Stimulated activated naive B cell treated with anti-CD40 and anti-IgM and Interleukin-4, amounts not matched to agents 10 μg/mL and 1 μg/mL and 100 μg/mL, for 72 hours (primary cell): ENCODE measurements at places on chromosomes 16 and 17.

- DNase-seq = no peak
Observed at GRCh38 chr16:87584271-87584670, 18.0 kb upstream of the JPH3 start.

DNA sequence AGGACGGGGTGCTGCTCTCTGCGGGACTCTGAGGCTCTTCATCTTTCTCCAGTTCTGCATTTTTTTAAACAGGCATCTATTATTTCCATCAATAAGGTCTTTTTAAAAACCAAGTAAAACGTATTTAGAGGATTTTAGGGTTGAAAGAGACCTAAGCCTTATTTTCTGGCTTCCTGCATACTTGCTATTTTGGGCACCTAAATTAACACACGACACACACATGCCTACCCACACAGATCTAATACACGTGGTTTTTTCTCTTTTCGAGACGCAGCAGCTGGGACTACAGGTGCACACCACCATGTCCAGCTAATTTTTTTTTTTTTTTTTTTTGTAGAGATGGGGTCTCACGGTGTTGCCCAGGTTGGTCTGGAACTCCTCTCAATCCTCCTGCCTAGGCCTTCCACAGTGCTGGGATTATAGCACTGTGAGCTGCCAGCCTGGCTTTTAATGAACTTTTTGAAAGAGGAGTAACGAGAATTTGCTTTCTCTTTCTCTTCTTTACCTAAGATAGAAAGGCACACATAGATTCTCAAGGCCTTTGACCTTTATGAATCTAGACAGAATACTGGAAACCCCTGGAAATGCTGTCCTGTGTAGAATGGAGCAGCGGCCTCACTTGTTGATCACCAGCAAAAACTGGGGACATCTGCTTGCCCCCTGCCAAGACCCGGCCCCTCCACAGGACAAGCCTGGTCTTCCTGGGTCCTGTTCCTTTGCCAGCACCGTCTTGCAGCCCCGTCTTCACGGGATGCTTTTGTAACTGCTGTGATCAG lies 13.8 kb downstream of the DNAAF8 start:
- DNase-seq = no peak

- no peak for DNase-seq
Observed at GRCh38 chr17:19398301-19399181, 11.6 kb upstream of the MFAP4 start.

- no peak for DNase-seq
Observed at GRCh38 chr16:3474136-3474779, 21.0 kb downstream of the C16orf90 start.

- DNase-seq = no peak
Observed at GRCh38 chr17:2965621-2966595, 97.5 kb downstream of the OR1D5 start.

GRCh38 chr16:79329967-79330366 lies 270.6 kb downstream of the MAF start:
- no peak for DNase-seq

GRCh38 chr17:289409-289808 lies 63.2 kb downstream of the RPH3AL start:
- DNase-seq = no peak

- no peak for DNase-seq
Observed at GRCh38 chr17:76643553-76644148, at the start of gene ST6GALNAC1. Gene ST6GALNAC1 (minus strand): TSS chr17:76643757. CDS start chr17:76643638, 119 bp downstream.

GRCh38 chr17:58789160-58789559 lies 33.5 kb downstream of the PPM1E start:
- DNase-seq = no peak

DNA sequence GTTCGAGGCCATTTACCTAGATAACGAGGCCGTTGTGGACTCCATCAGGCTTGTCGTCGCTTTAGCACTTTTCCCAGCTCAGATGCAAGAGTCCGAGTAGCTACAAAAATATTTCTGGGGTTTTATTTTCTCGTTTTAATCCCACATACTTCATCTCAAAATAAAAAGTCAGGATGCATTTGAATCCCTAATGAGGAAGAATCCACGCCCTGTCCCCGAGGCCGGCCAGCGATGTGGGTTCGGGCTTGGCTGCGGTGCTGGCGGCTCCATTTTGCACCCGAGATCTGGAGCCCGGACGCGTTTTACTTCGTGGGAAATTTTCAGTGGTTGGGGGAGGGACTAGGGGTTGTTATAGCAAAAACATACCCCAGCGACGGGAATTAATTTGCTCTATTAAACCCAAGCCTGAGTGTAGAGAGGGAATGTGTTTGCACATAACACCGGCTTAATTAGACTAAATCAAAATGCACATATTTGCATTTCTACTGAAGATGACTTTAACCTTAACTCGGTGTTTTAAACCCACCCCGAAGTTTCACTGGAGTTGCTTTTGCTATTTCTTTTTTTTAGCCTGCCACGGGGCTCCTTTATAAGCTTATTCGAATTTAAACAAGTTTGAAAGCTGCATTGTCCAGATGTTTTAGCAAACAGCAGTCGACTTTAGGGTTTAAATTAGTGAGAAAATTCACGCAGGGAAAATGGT lies 4.8 kb downstream of the IRX5 start:
- DNase-seq = no peak

GRCh38 chr16:4376893-4377572 lies 5.4 kb downstream of the VASN start:
- no peak for DNase-seq

- DNase-seq = no peak
Observed at GRCh38 chr16:85207357-85207921, 95.2 kb upstream of the CIBAR2 start.

DNA sequence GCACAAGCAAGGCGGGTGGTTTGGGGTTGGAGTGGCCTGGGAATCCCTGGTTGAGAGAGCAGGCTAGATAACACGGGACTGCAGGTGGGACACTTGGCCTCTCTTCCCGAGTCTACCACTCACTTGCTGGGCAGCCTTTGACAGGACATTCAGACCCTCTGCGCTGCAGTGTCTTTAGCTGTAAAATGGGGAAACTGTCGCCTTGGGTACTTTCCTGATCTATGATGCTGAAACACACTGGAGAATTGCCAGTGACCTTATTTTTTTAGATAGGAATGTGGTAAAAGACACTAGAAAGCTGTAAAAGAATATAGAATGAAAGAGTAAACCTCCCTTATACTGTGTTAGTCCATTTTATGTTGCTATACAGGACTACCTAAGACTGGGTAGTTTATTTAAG lies 30.5 kb downstream of the KSR1 start:
- DNase-seq = no peak

- DNase-seq = peak; percentile 65
Observed at GRCh38 chr16:23678430-23679273, at the start of gene PLK1. Gene PLK1 (plus strand): TSS chr16:23678889. CDS start chr16:23678933, 44 bp downstream.

- no peak for DNase-seq
Observed at GRCh38 chr16:31332544-31332943, 22.4 kb upstream of the ITGAX start.

- DNase-seq = no peak
Observed at GRCh38 chr17:9658593-9659211, 13.4 kb downstream of the USP43 start.

- DNase-seq = no peak
Observed at GRCh38 chr16:82350560-82350959, 180.5 kb upstream of the MPHOSPH6 start.

- DNase-seq = no peak
Observed at GRCh38 chr17:73423806-73424205, 112.0 kb upstream of the CDC42EP4 start.

DNA sequence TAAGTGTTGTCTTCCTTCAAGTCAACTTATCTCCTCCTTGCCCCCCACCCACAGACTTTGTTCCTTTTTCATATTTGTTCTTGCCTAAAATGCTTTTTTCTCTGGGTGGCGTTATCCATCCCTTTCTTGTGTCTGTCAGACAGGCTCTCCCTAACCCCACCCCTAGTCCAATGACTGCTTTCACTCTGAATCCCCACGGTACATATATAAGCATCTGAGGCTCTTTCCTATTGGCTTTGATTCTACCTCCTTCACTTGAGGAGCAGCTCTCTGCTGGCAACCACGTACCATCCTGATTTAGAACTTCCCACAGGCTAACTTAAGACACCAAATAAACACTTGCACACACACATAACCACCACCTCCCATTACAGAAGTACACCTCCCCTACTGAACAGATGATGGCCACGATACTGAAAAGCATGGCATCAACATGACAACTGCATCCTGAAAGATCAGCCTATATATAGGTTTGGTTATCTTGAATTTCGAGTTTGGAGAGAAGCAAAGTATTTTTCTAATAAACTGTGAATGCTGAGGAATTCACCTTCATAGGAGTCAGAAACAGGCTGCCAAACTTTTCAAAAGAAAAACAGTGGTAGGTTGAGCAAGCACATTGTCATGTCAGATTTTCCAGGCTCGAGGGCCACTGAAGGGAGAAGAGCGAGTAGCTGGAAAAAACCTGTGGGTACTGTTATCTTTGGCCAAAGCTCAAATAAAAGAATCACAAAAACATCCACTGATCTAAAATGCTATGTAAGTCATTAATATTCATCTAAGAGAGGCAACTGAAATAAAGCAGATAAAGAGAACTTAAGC lies 24.3 kb downstream of the STAT3 start:
- no peak for DNase-seq

- DNase-seq = no peak
Observed at GRCh38 chr17:7732981-7733539, 15.5 kb downstream of the DNAH2 start.

DNA sequence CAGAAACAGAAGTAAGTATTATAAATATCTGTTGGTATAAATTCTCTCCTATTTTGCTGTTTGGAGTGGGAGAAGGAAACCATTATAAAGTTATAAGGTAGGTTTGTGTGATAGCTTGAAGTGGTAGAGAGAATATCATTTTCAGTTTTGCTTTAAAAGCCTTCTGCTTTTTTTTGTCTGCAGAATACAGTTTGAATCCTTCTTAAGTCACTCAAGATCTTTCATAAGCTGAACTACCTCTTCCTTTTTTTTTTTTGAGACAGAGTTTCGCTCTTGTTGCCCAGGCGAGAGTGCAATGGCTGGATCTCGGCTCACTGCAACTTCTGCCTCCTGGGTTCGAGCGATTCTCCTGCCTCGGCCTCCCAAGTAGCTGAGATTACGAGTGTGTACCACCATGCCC lies 9.0 kb downstream of the ATAD5 start:
- no peak for DNase-seq

GRCh38 chr17:57931488-57932137 lies 23.6 kb downstream of the CUEDC1 start:
- no peak for DNase-seq

DNA sequence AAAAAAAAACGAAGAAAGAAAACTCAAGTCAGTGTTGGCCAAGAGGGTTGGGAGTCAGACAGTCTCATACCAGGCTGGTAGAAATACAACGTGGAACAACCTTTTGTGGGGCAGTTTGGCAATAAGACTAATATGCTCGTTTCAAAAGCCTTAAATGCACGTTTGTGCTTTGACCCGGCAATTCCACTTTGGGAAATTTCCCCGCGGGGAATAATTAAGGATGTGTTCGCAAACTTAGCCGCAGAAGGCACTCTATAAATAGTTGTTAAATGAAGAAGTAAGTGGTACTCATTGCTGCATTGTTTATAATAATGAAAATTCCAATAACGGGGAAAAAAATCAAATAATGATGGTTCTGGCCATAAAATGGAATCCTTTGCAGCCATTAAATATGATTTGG lies 664.8 kb upstream of the EEF2KMT start:
- DNase-seq = no peak

- no peak for DNase-seq
Observed at GRCh38 chr16:85313526-85314301, 201.4 kb upstream of the CIBAR2 start.

GRCh38 chr16:67964477-67965131 lies 3.8 kb downstream of the SLC12A4 start:
- DNase-seq = no peak

GRCh38 chr16:66342294-66342900 lies 24.1 kb upstream of the CDH5 start:
- DNase-seq = no peak

DNA sequence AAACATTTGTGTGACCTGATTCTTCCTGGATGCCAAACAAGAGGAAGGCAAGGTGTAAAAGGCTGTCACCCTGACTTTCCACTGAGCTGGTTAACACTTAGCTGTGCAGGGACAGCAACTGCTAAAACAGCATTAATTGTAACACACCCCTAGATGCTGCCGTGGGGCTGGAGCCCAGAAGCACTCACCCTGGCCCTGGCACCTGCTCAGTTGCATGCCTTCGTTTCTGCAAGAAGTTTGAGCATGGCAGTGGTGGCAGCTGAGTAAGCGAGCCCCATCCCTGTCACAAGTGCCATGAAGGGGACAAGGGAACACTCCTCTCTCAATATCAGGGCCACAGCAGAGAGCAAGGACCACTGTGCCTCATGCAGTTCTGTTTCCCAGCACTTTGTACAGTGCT lies 330.2 kb downstream of the TMEM114 start:
- no peak for DNase-seq

GRCh38 chr17:66975614-66976378 lies 11.3 kb downstream of the CACNG4 start:
- no peak for DNase-seq

DNA sequence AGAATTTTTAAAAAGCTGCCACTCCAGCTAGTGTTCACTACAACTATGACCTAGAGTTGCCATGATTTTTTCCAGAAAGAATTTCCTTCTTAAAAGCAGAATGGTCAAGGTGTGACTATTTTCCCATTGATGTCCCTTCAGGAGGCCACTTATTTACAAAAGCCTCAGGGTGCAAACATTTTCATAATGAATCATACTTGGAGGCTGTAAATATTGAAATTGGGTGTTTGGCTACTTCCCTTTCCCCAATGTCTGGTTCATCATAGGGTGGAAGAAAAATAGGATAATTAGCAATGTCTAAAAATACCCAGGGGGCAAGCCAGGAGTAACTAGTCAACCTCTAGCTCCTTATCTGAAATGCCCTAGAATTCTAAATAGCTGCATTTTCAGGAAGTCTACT lies 18.8 kb downstream of the AXIN2 start:
- no peak for DNase-seq

DNA sequence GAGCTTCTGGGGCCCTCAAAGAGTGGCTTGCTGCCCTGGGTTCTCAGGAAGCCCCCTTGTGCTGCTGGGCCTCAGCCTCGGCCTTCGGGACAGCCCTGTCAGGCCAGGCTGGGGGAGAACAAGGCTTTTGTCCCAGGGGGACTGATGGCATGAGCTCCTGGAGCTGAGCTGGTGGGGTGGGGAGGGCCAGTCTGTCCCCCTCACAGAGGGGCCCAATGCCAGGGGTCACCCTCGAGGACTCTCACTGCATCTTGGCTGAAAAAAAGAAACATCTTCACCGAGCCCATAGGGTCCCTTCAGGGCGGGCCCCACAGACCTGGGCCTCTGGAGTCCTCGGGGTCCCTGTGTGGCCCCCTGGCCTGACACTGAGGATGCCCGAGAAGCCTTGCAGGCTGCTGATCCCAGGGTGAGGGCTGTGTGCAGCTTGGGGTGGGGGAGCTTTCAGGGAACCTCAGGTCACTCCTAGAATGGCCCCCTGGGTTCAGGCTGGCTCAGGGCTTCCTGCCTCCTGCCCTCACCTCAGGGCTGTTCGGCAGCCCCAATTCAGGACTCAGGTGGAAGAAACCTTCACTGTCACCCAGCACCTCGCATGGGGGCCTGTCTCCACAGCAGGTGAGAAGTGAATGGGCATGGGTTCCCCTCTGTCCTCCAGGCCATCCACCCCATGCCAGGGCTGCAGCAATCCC lies 90.5 kb downstream of the TNFRSF13B start:
- DNase-seq = no peak

GRCh38 chr17:68497885-68498319 lies 14.3 kb upstream of the PRKAR1A start:
- peak; percentile 54 for DNase-seq

GRCh38 chr17:49708515-49709183 lies 885 bp upstream of the SLC35B1 start:
- no peak for DNase-seq
